GF-D8 (cell line): ENCODE measurements at places on chromosomes 6 and 20.
A peak's percentile ranks its signal among the peaks of the same experiment; 100 is the strongest.

GRCh38 chr6:65229825-65230224, 477.2 kb downstream of the EYS start:
- DNase-seq, result no peak

DNA sequence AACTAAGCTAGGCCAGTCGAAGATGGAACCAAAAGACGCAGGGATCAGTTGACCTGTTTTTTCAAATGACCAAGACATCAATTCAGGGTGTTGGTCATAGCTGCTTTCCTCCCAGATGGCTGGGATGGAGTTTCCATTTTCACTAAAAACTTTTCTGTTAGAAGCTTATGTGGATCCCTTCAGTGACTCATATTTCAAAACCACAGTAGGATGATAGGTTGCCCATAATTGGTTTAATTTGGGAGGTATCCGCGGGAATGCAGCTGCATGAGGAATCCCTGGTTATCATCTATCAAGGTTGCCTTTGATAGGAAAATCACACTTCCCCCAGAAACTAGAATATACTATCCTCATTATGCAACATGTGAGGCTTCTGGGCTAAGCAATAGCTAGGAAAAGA, 150.9 kb upstream of the MLIP start:
- DNase-seq, result no peak

- no peak for DNase-seq
Observed at GRCh38 chr6:36733300-36733699, 35.7 kb downstream of the RAB44 start.

GRCh38 chr6:44642870-44643522, 255.5 kb downstream of the CDC5L start:
- DNase-seq, result no peak

DNA sequence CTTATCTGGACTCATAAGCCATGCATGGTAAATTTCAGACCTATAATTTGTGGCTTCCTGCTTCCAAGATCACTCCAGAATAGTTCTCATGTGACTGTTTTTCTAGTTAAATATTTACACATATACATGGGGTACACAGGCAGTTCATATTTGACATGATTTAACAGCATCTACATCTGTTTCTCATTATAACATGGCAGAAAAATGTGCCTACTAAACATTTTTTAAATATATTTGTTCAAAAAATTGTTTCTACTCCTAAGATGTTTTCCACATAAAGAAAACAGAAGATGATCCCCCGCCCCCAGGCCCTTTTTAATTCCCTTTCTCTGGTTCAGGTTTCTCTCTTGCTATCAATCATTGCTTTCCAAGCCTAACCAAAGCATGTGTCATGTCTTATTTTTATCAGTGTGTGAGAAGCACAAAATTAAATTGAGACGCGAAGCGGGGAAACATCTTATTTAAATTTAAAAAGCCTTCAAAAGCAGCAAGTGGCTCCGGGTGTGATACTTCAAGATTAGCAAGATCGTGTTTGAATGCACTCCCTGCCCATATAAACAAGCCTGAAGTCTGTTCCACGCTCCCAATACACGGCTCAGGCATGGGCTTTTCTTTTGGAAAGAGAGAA, 37.3 kb downstream of the IPCEF1 start:
- DNase-seq, result no peak

- no peak for DNase-seq
Observed at GRCh38 chr6:21281366-21281765, 312.2 kb upstream of the SOX4 start.

GRCh38 chr6:33587529-33587928, 7.5 kb upstream of the BAK1 start:
- DNase-seq, result no peak

DNA sequence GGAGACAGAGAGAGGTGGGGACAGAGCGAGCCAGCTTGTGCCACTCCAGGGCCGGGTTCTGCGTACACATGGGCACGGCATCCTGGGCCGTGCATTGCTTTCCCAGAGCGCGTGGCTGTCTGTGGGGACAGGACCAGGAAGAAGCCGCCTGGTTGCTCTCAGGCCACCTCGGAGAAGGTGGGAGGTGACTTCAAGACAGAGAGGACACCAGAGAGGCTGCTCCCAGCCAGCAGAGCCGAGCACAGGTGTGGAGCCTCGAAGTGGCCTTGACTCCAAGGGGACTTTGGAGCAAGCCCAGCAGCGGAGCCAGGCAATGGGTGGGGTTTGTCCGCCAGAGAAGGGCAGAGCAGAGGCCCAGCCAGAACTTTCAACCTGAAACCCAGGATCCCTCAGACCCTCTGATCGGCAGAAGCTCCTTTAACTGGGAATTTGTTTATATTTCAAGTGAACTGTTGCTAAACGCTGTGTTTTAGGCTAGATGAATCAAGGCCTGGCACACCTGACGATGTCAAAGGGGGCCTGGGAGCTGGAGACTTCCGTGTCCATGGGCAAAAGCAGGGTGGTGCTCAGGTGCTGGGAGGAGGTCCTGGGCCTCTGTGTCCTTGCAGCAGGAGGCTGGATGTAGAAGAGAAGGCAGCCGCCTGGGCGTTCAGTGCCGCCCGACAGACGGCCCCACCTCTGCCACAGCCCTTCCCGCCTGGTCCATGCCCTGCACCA, 262.1 kb downstream of the DLL1 start:
- no peak for DNase-seq

- DNase-seq, result no peak
Observed at GRCh38 chr6:12748815-12749521, 32.4 kb downstream of the PHACTR1 start.

- DNase-seq, result no peak
Observed at GRCh38 chr6:11313207-11313606, 80.7 kb upstream of the NEDD9 start.

GRCh38 chr20:38167851-38168760, 3.0 kb upstream of the TGM2 start:
- DNase-seq, result peak; percentile 45

GRCh38 chr20:5548902-5549599, 201.2 kb upstream of the SHLD1 start:
- DNase-seq, result no peak

- no peak for DNase-seq
Observed at GRCh38 chr20:64148581-64148980, 15.7 kb upstream of the MYT1 start.

DNA sequence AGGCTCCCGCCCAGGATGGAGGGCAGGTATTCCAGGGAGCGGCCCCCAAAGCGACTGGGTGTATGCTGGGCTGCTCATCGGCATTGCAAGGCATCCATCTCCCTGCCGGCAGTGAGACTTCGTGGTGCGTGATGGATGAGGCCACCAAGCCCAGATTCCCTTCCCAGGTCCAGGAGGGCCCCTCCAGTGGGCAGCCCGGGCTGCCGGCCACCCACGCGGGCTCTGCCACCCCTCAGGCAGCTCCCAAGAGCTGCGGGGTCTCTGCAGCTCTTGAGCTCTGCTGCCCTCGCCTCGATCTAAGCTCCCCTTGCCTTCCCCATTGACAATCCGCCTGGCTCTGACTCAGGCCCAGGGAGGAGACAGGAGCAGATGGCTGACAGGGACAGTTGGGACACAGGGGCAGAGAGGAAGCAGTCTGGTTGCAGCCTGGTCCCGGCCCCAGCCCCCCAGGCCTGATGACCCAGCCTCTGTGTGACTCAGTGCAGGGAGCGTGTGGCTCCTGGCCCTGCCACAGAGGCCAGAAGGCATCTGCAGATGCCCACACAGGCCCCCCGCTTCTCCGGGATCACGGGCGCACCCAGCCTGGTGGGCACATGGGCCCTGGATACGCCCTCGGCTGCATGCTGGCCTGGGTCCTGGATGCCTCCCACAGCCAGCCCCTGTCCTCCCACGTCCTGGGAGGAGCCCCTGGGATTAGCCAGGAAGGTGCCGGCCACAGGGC, 33.0 kb downstream of the SLCO4A1 start:
- no peak for DNase-seq

- DNase-seq, result no peak
Observed at GRCh38 chr6:140462453-140463311, 1088.2 kb upstream of the CITED2 start.

GRCh38 chr20:44069203-44070011, 117.6 kb downstream of the JPH2 start:
- DNase-seq, result peak; percentile 7

GRCh38 chr6:36204068-36204753, 7.7 kb downstream of the BRPF3 start:
- peak; percentile 82 for DNase-seq

GRCh38 chr20:5400164-5400762, 83.5 kb upstream of the PROKR2 start:
- DNase-seq, result no peak

GRCh38 chr6:21033575-21034026, 499.3 kb downstream of the CDKAL1 start:
- no peak for DNase-seq

DNA sequence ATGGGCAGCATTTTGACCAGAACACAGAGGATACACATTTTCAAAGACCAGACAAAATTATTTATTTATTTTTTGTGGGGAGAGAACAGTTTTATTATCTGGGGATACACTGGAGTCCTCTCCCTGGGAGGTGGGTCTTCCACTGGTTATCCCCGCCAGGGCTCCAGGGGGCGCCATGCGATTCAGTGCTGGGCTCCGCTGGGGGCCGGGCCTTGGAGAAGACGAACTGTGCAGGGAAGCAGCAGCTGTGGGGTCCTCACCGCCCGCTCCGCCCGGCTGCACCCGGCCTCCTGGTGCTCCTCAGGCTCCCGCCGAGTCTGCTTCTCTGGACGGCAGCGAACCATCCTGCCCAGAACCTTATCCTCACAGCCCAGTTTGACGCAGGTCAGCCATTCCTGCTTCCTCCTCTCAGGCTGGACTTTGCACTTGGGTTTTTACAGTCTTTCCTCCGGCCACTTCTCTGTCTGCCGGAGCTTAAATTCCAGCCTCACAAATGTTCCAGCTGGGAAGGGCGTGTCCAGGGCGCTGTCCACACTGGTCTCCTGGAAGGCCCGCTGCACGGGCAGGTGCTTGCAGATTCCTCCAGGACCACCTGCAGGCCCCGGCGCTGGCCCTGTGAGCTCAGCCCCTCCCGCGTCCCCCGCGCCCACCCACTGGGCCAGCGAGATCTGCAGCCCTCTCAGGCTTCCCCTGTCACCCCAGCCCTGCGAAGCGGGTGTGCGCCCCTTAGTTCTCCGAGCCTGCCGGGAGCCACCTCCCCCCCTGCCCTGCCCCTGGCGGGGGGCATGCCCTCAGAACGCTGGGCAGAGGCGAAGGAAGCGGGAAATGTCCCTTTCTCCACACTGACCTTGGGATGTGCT, 1830.0 kb upstream of the DEFB115 start:
- no peak for DNase-seq

DNA sequence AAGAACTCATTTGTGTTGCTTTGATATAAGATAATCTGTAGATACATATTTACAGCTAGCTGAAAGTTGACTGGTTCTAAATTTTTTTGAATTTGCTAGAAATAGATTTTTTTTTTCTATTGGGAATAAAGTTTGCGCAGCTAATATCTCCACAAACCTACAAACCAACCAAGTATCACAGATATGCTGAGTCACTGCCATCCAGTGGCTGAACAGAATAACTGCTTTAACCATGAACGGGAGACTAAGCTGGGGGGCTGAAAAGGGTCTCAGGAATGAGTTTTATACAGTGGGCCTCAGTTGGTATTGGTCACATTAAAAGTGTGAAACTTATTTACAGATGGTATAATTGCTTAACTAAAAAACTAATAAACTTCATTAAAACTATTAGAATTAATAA, 326.7 kb upstream of the CNR1 start:
- DNase-seq, result no peak

DNA sequence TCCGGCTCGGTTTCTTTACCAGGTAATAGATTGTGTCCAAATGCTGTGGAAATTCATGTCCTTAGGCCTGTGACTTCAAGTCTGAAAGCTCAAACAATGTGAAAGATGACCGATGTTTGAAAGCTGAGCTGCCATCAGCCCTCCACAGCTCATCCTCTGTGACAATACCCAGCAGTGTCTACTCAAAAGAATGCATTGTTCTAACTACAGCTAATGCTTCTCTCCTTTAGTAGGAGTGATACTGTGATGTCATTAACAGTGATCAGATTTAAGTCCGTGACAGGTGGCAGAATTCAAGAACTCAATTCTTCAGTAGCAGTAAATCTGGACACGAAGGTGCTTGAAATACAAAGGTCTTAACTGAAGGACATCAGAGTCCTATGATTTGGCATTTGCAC, 97.3 kb downstream of the RCAN2 start:
- DNase-seq, result no peak

DNA sequence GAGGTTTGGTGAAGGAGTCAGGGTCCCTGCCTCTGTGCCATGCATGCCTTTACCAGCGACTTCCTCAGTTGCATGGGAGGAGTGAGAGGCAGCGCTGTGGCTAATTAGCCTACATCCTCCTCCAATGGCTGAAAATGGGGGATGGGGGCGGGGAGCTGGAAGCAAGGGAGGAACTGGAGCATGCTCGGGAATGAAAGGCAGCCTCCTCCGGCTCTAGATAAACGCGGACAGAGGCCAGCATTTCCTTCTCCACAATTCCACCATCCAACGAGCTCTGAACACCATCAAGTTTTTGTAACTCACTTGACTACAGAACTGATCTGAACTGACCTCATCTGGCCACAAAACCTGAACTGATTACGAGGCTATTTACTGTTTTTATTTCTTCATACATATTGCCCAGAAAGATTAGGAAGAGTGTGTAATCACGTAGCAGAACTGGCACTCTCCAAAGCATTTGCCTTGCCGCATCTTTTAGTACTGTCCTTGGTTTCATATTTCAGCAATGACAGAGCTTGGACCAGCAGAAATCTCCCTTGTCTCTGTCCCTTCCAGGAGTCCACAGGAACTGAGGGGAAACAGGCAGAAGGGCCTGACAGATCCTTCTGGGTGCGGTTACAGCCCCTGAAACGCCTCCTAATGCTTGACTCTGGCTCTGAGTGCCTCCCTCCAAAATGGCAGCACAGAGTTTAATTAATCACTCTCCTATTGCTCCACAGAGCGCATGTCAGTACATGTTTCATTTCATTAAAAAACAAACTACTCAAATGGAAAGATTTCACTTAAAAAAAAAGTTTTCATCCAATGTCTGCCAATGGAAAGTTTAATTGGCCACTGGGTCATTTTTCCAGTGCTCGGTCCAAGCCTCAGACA, 58.2 kb upstream of the TRAF3IP2 start:
- no peak for DNase-seq

DNA sequence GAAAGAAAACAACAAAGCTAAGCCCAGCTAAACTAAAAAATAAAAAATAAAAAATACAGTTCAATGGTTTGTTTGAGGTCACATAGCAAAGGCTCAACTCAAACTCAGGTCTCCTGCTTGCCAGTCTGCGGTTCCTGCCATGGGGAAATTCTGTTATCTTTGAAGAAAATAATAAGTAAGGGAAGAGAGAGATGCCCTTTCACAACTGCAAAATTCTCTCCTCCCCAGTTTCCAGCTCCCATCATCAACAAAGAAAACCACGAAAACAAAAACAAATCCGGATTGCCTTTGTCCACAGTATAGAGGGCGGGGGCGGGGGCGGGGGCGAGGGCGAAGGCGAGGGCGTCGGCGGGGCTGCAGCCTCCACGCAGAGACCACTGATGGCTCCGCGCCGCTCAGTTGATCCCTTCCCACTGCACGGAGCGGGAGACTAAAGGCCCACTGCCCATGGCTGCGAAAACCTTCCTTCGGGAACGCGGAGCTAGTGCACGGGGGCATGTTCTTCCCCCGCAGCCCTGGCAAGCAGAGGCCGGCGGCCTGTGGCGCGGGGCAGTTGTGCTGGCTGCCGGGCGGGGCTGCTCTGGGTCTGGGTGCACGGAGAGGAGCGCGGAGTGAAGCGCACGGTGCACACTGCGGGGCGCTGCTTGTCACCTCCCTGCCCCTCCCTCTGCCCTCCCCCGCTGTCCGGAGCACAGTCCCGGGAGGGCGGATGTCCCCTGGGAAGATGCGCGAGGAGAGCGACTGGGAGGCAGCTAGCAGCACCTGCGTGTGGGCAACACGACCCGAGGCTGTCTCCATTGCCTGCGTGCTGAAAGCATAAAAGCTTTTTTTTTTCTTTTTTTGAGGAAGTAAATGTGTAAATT, 54.1 kb upstream of the TPD52L1 start:
- DNase-seq, result no peak

- DNase-seq, result no peak
Observed at GRCh38 chr6:91654357-91654756, 1067.5 kb upstream of the MAP3K7 start.
